Activated T-helper 1 cell treated with anti-CD3 and anti-CD28 coated beads, Interleukin-12 subunit alpha, Interleukin-12 subunit beta, Interleukin-2, Interleukin-4 antibody, amounts not matched to agents 30 ng/mL and 10 ng/mL and 1 ng/mL, durations not matched to agents 14 hours and 24 hours and 36 hours (primary cell): ENCODE measurements at places on chromosomes 5 and 9.
A peak's percentile ranks its signal among the peaks of the same experiment; 100 is the strongest.

DNA sequence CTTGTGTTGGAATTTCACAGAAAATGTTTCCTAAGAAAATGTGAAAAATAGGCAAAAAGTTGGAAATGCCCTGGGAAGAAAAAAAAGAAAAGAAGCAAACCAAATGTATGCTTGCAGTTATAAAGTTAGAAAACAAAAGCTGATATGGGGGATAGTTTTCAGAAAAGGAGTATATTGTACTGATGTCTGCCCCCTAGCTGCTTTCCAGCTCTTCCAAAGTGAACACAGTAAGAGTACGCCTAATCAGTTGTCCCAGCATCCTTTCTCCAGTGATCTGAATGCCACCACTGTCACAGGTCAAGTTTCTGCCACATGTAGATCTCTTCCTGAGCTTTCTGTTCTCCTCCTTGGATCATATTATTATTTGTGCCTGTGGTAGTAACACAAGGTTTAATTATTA, 5.8 kb downstream of the TYRP1 start:
- no peak for DNase-seq

DNA sequence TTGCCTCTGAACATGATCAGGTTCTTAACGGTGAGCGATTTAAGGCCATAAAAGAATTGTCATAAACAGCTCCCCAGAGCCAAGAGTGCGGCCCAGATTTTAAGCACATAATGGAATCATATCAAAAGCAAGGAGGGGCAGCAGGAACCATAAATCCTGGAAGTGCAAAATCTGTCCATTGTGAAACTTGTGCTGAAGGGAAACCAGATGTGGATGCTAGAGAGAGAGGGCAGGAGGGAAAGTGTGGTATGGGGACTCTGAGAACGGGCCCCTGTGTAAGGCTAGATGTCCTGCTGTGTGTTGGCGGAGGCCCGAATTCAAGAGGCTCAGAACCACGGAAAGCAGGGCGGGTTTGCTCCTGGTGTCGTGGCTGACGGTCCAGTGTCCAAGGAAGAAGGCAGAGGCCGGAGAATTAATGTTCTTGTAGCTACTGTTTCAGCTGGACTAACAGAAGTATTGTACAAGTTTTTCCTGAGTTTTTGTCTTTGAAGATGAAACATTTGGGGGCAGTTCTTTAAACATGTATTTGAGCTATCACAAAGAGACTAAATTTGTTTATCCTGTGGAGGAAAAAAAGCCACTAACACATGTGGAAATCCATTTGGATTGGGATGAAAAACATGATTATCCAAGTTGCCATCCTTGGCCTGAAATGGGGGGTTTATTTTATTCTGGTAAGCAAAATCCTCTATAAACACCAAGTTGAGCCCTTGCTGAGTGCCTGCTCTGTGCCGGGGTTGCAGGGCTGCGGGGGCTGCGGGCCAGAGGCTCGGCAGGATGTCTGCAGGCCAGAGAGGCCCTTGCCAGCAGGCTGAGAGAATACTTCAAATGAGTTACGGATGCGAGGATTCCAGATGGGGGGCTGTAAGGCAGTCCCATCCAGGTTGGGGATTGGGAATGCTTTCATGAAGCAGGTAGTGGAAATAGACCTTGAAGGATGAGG, 9.2 kb upstream of the CXCL14 start:
- no peak for DNase-seq

DNA sequence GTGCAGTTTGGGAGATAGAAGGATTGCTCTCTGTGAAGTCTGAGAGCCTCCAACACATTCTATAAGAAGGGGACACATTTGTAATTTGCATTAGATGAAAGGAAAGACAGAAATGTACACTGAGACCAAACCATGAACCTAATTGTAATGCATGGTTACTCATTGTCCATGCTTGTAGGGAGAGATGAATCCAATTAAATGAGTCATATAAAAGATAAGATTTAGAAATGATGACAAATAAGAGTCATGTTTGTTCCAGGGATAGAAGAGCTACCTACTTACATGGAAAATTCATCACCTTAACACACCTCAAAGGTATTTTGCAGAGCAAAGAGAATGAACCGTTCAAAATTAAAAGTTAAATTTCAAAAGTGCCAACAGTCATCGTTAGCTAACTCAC, 85.1 kb downstream of the FBXL7 start:
- no peak for DNase-seq

DNA sequence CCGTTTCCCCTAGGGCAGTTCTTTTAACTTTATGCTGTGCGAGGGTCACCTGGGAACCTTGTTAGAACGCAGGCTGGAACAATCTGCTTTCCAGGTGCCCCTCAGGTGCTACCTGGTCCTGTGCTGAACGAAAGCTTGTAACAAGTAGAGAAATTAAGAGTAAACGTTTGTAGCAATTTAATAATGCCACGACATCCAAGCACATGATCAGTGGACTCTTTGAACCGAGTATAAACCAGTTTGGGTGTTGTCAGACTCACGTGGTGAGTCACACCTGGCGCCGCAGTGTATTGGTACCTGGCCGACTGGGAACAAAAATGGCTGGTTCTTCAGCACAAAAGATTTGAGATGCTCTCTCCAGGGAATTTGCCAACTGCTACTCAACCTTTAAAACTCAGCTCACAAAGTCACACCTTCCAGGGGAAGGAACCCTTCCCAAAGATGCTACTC, 926 bp upstream of the MYO10 start:
- DNase-seq: no peak

DNA sequence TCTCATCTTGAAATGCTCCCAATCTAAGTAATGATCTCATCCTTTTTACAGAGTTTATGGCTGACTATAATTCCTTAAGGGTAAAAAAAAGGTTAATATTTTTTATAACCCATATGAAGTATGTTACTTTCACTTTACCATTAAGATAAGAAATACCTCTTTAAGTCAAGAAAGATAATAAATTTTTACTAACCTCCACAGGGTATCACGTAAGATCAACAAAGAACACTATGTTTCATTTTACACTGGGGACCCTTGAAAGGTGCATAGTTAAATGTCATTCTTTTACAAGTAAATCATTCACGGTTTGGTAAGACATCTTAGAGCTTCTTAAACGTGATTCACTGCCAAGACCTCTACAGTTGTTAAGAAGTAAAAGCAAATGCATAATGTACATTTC, 472.7 kb upstream of the CDH9 start:
- no peak for DNase-seq

DNA sequence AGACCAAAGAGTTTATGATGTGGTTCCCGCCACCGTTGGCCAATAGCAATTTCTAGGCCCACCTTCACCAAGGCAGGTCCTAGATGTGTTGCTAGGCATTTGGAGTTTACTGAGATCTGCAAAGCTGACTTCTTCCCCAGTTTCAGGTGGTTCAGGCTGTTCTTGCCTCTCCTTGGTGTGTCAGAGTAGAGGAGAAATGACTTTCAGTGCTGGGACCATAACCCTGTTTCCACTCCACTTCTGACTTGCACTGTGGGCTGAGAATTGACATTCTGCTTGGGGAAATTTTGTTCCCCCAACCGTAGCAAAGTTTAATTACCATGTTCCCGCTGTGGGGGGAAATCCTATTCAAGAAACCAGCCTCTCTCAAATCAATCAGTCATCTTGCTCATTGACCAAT, 128.0 kb upstream of the GABRP start:
- no peak for DNase-seq

DNA sequence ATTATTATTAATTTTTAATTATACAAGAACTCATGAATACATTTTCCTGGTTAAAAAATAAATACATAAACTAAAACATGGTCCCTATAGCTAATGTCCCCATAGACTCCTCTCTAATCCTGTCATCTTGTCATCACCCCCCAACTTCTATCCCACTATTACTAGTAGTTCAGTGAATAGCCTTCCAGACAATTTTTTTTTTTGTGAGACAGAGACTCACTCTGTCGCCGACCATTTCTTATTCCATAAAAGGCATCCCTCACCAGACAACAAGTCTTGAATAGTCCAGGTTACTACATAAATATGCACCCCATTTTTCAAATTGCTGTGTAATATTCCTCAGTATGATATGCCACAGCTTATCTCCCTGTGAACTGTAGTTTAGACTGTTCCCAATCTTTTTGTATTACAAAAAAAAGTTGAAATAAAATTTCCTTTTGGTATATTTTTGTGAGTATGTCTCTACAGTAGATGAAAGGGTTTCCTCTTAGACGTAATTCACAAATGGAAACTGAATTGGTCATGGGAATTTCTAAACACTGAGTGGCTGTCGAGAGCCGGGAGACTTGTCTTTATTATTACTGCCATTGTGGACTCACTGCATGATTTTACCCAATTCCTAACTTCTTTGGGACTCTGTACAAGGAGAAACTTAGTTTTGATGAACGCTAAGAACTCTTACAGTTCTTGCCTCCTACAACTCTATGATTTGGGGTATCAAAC, 6.4 kb upstream of the ABLIM3 start:
- no peak for DNase-seq

GRCh38 chr5:136132087-136132486, 558 bp upstream of the SMAD5 start:
- no peak for DNase-seq

- no peak for DNase-seq
Observed at GRCh38 chr5:149605998-149606724, 24.9 kb downstream of the ARHGEF37 start.

DNA sequence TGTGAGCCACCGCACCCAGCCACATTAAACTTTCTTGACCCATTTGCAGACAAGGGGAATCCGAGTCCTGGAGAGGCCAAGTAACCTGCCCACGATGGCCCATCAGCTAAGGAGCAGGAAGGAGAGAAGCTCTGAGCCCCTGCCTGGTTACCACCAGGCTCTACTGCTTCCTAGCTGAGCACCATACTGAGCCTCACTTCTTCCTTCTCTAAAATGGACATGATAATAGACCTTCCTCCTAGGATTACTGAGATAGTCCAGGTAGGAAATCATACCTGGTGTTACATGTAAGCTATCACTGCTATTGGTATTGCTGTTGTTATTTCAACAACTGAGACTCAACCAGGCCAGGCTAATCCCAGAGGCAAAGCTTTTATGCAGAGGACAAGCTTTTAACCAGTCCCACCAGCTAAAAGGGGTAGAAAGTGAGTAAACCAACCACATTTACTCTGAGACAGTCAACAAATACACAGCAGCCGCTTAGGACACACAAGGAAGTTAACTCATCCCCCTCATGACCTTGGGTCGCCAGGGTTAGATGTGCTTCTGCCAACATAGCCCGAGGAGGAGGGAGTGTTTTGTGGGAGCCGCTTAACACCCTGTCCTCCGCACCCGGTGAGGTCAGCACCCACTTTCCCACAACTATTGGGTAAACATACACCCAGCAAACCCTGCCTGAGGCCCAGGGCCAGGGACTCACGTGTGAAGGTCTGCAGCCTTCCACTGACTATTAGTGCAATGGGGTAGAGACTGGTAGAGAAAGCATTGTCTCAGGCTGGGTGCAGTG, 20.6 kb upstream of the PTGES start:
- no peak for DNase-seq

DNA sequence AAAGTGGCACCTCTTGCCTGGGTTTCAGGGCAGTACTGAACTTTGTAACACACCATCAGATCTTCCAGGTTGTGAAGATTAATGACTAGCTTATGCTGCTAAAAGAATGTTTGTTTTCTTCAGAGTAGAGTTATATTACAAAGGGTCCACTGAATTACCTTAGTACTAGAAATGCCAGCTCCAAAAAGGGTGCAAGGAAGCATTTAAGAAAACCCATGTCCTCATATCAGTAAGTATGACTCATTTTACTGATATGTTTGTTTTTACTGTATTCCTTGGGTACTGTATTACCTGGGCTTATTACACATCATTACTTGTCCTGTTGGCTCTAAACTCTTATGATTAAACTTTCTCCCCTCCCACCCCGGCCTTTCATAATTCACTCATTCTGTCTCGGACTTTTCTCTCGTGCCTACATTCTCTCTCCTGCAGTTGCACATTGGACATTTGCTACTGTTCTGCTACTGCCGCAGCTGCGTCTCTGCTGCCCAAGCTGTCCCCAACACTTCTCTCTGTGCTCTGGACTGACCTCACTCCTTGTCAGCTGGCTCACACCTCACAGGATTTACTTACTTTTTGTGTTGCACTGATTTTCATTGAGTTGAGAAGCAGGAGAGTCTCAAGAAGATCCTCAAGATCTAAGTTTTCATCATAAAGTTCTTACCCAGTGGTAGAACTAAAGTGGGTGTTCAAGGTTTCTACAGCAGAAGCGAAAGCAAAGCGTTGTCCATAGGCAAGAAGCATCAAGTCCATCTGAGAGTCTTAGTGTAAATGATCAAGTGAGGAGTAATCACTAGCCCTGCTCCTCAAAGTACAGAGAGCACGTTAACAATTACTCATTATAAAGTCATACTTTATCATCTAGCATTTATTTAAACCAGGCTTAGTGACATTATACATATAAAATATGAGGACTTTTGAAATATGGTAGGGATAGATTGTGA, 53.2 kb upstream of the C9orf72 start:
- DNase-seq: no peak

GRCh38 chr5:114223866-114224265, 138.0 kb upstream of the KCNN2 start:
- DNase-seq: no peak

- no peak for DNase-seq
Observed at GRCh38 chr5:38297830-38298608, 39.7 kb downstream of the EGFLAM start.

GRCh38 chr9:69454321-69454720, 129.3 kb downstream of the ENTREP1 start:
- DNase-seq: no peak

- DNase-seq: no peak
Observed at GRCh38 chr9:757246-757881, 84.1 kb upstream of the DMRT1 start.

DNA sequence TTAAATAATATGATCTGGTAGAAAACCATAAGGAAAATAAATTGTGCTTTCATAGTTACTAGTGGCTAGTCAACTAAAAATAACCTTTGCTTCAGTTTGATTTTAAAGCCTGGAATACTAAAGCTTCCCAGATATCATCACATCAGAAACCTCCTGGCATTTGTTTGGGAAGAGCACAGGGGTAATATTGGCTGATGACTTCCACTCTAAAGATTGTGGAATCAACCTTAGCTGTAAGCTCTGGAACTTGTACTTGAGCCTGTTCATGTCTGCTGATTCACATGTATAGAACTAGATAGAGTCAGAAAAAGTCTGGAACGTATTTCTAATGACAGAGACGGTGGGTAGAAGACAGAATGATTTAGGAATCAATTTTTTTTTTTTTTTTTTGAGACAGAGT, 345.0 kb downstream of the CWC27 start:
- DNase-seq: no peak

GRCh38 chr9:106075960-106076327, 381.6 kb downstream of the TMEM38B start:
- DNase-seq: no peak

DNA sequence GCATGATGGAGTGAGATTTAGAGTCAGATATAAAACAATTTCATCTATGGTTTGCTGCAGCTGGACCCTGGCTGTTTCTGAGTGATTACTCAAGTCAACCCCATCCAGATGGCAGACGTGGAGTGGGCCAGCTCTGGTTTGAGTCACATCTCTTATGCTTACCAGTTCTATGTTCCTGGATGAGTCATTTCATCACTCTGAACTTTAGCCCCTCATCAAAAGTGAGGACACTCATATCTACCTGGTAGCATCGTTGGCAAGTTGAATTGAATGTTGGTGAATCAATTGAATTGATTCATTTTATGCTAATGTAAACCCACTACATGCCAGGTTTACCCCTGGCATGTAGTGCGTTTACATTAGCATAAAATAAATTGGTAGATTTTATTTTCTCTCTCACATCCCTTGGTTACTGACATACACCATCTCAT, 176.4 kb downstream of the FGF18 start:
- DNase-seq: no peak

- no peak for DNase-seq
Observed at GRCh38 chr5:634191-634590, 22.1 kb downstream of the CEP72 start.

GRCh38 chr9:70411930-70412831, 2.3 kb downstream of the KLF9 start:
- DNase-seq: peak; percentile 53
